ENCODE measurements at places on chromosomes 3 and 15.

DNA sequence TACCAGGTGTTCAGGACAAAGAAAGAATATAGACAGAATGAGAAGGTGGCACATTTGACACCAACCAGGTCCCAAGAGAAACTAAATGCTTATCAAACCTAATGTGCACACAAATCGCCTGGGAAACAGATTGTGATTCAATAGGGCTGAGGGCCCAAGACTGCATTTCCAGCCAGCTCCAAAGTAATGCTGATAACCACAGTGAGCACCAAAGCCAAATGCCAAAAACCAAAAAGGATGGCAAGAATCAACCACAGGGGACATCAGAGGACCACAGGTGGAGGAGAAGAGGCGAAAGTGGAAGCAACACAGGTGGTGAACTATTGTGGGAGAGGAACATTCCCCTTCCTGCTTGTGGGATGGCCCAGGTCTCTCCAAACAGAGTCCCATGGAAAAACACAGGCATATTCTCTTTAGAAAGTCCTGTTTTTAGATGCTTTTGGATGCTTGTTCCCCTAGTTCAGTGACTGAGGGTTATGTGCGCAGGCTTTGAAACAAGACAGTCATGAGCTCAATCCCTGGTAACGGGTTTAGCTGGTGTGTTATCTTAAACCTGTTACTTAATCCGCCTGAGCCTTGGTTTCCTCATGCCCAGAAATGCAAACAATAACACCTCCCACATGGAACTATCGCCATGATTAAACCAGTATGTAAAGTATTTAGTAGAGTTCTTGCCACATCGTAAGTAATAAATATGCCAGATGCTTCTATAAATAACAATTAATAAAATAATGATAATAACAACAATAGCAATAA is 241.7 kb downstream of the ATP8B4 start:
- H3K4me3 ChIP-seq, result no peak overlapping the region
- H3K4me1 ChIP-seq, result no peaks in the 10 kb centered on the region
- no peaks in the 10 kb centered on the region for H3K27me3 ChIP-seq
- DNase-seq, result no peak
- peaks cover 16% of the 10 kb centered on the region for H3K36me3 ChIP-seq
- H3K27ac ChIP-seq, result no peak overlapping the region

DNA sequence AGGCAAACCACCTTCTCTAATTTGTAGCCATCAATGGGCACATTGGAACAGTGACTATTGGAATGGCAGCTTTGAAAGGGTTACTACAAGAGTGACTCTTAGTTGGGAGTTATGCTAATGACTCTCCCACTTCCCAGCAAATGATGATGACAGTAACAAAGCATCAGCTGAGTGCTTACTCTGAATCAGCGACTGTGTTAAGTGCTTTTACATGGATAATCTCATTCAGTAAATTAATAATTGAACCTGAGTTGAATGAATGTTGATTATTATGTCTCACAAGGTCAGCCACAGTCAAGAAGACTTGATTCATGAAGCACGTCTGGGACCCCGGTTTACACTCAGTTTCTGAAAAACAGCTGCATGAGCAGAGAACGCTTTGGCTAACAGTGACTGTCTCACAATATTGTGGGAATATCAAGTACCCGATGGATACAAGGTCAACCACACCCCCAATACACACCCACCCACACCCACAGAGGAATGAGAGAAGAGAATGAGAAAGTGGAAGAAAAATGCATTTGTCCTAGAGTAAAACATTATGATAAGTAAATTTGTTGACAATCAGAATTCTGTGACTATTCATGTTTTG is 242.0 kb upstream of the FEZF2 start:
- no peaks in the 10 kb centered on the region for H3K36me3 ChIP-seq
- no peaks in the 10 kb centered on the region for H3K4me1 ChIP-seq
- no peak overlapping the region for H3K4me3 ChIP-seq

- no peaks in the 10 kb centered on the region for H3K36me3 ChIP-seq
- no peak overlapping the region for H3K27ac ChIP-seq
- DNase-seq, result no peak
Measured at GRCh38 chr3:64028754-64029153, 5.5 kb upstream of the PSMD6 start.

DNA sequence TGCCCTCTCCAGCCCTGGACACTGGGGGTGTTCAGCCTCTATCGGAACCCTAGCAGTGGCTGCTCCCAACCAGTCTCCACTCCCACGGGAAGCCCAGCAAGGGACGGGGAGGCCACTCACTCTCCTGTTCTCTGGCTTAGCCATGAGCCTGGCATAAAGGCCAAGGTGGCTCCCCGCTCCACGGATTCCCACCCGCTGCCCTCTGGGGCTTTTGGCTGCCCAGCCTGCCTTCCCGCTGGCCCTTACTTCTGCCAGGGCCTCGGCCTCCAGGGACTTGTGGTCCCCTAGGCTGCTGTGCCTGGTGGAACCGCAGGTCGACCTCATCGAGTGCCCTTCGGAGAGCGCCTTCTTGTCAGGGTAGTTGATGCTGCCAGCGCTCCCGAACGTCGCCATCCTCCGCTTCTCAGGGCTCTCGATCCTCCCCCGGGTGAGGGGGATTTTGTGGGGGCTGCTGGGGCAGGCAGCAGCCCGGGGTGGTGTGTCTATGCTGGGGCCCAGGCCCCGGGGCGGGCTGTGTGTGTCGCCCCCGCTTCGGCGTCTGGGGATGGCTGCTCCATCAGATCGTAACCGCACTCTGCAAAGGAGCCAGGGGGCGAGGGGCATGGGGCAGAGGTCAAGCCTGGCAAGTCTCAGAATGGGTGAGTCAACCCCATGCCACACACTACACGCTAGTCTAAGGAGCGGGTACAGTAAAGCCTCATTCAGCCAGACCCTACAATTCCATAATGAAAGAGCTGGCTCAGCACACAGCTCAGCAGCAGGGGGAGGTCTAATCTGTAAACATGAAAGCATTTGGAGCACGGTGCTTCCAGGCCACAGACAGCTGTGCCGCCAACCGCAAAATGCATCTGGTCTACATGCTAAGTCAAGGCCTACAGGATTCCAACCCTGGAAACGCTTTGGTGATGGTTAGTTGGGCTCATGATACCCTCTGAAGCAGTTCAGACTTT is 27.3 kb upstream of the RAD18 start:
- H3K36me3 ChIP-seq, result no peaks in the 10 kb centered on the region
- DNase-seq, result no peak
- H3K4me1 ChIP-seq, result peaks cover 3% of the 10 kb centered on the region

DNA sequence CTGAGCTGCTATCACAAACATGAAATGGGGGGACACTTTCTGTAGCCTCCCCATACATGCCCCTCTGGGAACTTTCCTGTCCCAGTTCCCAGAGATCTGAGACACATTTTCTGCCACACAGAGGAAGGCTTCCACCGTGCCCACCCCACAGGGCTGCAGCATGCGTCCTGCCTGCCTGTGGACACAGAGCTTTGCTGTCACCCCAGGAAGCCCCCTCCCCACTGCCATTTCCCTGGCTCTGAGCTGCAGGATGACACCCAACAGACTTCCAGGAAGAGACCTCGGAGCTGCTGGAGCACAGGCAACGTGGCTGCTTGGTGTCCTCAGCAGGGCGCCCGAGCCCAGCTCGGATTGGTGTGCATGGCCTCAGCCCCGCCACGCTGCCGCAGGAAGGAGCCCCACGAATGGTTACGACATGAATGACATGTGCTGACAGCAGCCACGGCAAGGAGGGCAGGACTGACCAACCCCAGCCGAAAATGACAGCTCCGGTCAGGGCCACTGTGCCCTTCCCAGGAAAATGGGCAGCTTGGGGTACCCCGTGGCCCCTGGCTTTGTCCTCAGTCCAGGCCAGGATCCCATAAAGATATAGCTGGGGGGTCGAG is 81.3 kb downstream of the VGLL4 start:
- H3K36me3 ChIP-seq, result peaks cover 26% of the 10 kb centered on the region
- H3K27ac ChIP-seq, result no peak overlapping the region
- H3K4me3 ChIP-seq, result no peak overlapping the region
- H3K27me3 ChIP-seq, result no peaks in the 10 kb centered on the region

DNA sequence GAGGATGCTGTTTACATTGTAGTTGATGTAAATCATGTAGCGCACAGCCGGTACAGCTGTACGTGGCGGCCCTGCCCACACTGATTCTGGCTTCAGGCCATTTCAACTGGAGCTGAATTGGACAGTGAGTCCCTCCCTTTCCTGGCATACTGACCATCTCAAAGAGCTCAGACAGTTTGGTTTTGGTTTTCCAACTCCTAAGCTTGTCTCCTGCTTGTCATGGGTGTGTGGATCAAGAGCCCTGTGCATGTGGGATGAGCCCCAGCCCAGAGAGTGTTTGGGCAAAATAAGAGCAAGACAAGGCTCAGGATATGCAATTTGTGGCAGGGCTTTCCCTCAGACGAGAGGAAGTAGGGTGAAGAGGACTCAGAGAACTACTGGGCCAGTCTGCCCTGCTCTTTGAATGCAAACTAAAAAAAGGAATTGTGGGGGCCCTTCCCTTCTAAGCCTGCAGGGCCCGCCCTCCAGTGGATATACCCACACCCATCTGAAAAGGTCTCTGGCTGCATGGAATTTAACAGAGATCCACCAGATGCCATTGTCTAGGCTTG is 13.3 kb downstream of the ITGA11 start:
- H3K4me1 ChIP-seq, result no peaks in the 10 kb centered on the region
- H3K27me3 ChIP-seq, result no peaks in the 10 kb centered on the region
- no peaks in the 10 kb centered on the region for H3K36me3 ChIP-seq
- no peak overlapping the region for H3K4me3 ChIP-seq
- no peak overlapping the region for H3K27ac ChIP-seq

DNA sequence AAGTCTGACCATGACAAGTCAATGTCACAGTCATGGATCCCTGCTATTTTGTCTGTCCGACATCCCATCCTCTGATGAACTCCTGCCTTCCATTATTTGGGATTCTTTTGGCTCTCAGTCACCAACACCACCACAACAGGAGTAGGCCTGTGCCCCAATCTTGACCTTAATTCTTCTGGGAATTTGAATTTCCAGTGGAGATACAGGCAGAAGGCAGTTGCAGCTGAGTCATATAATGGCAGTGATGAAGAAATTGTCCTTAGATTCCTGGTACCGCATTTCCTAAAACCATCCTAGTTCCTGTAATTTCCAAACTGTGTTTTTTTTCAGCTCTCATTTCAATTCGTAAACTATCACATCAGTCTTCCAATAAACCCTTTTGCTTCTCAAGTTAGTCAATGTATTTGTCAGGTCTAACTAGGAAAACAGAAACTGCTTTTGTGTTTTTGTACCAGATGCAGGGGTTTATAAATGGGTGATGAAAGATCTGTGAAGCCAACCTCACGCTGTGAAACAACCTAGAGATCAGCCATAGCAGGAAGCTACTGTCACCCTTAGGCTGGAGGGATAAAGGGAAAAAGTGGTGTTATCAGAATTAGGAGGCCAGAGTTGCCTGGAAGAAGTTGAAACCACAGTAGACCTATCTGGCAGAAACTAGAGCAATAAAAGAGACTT is 126.3 kb upstream of the TMEM108 start:
- no peak overlapping the region for H3K27ac ChIP-seq
- DNase-seq, result no peak
- H3K36me3 ChIP-seq, result no peaks in the 10 kb centered on the region
- no peaks in the 10 kb centered on the region for H3K4me1 ChIP-seq
